ENCODE measurements at places on chromosomes 3 and 15. TPM values are rescaled to one million over a fixed set of nuclear protein-coding genes. Genes with fewer than 3 reads are reported as not detected.

ATRIP gene
- 8.2 TPM for total RNA-seq

DNA sequence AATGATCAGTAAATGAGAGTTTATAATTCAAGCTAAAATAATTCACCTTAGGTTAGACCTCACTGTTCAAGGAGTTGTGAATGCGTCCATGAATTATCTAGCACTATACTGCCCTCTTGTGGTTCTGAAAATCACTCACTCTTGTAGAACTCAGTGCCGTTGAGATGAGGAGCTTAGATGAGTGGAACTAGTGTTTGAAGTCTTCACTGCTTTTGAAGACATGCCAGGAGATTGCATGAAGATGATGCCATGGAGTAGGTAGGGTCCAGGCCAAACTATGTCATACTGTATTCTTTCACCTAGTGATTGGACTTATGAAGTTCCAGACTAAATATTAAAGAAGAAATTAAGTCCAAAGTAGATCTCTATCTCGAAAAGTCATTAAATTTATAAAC lies 28.8 kb downstream of the LYSMD4 start:
- no peak for DNase-seq

DNA sequence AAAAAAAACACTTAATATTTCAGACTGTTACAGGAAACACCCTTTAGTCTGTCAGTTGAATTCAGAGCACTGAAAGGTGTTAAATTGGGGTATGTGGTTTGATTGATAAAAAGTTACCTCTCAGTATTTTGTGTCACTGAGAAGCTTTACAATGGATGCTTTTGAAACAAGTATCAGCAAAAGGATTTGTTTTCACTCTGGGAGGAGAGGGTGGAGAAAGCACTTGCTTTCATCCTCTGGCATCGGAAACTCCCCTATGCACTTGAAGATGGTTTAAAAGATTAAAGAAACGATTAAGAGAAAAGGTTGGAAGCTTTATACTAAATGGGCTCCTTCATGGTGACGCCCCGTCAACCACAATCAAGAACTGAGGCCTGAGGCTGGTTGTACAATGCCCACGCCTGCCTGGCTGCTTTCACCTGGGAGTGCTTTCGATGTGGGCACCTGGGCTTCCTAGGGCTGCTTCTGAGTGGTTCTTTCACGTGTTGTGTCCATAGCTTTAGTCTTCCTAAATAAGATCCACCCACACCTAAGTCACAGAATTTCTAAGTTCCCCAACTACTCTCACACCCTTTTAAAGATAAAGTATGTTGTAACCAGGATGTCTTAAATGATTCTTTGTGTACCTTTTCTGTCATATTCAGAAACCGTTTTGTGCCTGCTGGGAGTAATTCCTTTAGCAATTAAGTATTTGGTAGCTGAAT lies 17.9 kb downstream of the TMEM43 start:
- no peak for DNase-seq

GPR62 gene
- total RNA-seq, result not detected

KLHL6 gene
- total RNA-seq, result 4.3 TPM

CGNL1 gene
- total RNA-seq, result 5.4 TPM

MAP6D1 gene
- total RNA-seq, result 0.33 TPM

Measured in breast epithelium (tissue), 4 donors.